Adipocyte (in vitro differentiated cells): ENCODE measurements at places on chromosomes 1 and 21.

DNA sequence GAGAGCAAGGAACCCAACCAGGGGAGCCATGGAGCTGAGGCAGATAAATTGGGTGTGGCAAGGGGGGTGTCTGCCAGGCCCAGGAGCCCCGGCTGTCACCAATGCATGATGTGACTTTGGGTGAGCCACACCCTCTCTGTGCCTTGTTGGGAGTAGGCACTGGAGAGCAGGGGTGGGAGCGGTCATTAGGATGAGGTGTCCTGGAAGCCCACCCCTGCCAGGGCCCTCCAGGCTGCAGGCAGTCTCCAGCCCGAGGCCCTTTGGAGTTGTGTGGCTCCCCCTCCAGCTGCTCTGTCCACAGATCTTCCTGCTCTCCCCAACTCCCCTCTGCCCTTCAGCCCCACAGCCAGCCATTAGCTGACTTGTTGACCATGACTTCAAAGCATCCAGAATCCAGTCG is 11.4 kb downstream of the MX2 start:
- DNase-seq = no peak

- DNase-seq = no peak
Measured at GRCh38 chr1:232591344-232591743, 38.6 kb downstream of the SIPA1L2 start.

DNA sequence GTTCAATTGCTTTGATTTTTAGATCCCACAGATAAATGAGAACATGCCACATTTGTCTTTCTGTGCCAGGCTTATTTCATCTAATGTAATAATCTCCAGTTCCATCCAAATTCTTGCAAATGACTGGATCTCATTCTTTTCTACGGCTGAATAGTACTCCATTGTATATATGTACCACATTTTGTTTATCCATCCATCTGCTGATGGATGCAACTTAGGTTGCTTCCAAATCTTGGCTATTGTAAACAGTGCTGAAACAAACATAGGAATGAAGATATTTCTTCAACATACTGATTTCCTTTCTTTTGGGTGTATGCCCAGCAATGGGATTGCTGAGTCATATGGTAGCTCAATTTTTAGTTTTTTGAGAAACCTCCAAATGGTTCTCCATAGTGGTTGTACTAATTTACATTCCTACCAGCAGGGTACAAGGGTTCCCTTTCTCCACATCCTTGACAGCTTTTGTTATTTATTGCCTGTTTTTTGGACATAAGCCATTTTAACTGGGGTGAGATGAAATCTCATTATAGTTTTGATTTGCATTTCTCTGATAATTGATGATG is 344.4 kb downstream of the KCTD3 start:
- DNase-seq = peak; percentile 19

DNA sequence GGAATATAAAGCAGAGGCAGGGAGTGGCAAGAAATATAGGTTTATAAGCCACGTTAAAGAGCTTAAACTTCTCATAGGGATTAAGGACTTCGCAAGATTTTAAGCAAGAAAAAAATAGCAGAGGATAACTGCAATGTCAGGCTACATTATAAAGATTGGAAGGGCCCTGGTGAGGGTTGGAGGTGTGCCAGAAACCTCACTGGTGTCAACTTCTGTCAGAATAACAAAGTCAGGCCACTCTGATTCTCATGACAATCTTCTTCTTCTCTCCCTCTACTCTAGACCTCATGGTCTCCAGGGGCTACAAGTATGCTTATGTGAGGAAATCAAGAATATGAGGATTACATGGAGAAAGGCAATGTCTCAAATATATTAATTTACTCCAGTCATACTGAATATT is 32.6 kb upstream of the FMO2 start:
- peak; percentile 35 for DNase-seq

DNA sequence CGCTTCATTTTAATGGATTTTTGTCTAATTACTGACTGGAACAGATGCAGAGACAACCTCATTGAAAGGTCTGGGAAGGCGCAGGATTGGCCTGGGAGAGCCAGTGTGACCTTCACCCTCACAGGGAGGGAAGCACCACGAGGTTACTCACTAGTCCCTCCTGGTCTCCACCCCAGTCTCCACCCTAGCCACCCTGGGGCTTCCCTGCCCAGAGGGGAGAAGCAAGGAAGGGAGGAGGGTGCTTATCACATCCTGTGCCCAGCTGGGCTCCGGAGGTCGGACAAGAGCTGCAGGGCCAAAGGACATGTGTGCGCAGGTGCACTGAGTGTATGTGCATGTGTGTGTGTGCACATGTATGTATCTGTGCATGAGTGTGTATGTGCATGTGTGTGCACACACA is 220.1 kb upstream of the VAMP3 start:
- no peak for DNase-seq

GRCh38 chr1:77950873-77951272 is 28.0 kb downstream of the FUBP1 start:
- no peak for DNase-seq

GRCh38 chr1:233081735-233082134 is 131.3 kb downstream of the NTPCR start:
- peak; percentile 63 for DNase-seq
